ENCODE measurements at places on chromosomes 1 and 21.

- DNase-seq, result no peak
These were observed 58.9 kb downstream of the TNFSF18 start for GRCh38 chr1:172991674-172992400.

GRCh38 chr1:73162564-73162963 lies 880.2 kb upstream of the NEGR1 start:
- DNase-seq, result no peak

DNA sequence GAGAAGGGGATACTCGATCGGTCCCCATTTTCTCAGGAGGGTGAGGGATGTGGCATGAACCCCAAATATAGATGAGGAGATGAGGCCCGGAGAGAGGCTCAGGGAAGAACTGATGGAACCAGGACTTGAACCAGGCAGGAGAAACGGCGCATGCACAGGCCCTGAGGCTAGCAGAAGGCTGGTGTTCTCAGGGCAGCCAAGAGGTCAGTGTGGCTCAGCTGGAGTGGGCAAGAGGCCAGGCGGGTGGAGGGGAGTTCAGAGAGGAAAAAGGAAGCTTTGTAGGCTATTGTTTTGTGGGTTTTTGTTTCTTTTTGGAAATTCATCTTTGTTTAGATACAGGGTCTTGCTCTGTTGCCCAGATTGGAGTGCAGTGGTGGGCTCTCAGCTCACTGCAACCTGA lies 122.0 kb downstream of the LACTBL1 start:
- no peak for DNase-seq

GRCh38 chr1:73662526-73662925 lies 535.5 kb downstream of the LRRIQ3 start:
- no peak for DNase-seq

- no peak for DNase-seq
These were observed 11.1 kb upstream of the SSX2IP start for GRCh38 chr1:84701376-84701775.

GRCh38 chr1:181104790-181105133 lies 16.3 kb downstream of the IER5 start:
- DNase-seq, result no peak

- no peak for DNase-seq
These were observed 206.6 kb downstream of the APP start for GRCh38 chr21:25964015-25964414.

DNA sequence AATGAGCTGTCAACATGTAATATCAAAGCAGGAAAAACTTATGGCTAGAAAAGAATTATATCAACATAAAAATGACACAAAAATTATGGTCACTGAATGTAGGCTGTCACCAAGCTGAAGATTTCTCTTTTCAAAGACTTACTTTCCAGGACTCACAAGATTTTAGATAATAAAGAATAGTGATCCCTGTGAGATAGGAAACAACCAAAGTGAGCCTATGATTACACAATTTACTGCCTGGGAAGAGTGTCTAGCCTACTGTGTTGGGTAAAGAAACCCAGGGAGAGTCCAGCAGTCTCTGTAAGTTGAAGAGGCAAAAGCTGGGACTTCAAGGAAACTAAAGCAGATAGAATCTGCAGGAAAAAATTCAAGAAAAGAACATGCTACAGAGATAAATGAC lies 20.2 kb upstream of the RGS1 start:
- DNase-seq, result no peak

- DNase-seq, result no peak
These were observed 12.9 kb downstream of the GBP2 start for GRCh38 chr1:89112871-89113613.

GRCh38 chr21:36055551-36055950 lies 4.8 kb downstream of the SETD4 start:
- no peak for DNase-seq

All from Caki2 (cell line).